Heart left ventricle (tissue), 16 donors: ENCODE measurements at places on chromosomes 4 and X. TPM values are rescaled to one million over a fixed set of nuclear protein-coding genes. Genes with fewer than 3 reads are reported as not detected.

GRCh38 chr4:52259978-52260377 lies 208.9 kb downstream of the SPATA18 start:
- no peak for DNase-seq

OTUD6A gene
- not detected for total RNA-seq

DNA sequence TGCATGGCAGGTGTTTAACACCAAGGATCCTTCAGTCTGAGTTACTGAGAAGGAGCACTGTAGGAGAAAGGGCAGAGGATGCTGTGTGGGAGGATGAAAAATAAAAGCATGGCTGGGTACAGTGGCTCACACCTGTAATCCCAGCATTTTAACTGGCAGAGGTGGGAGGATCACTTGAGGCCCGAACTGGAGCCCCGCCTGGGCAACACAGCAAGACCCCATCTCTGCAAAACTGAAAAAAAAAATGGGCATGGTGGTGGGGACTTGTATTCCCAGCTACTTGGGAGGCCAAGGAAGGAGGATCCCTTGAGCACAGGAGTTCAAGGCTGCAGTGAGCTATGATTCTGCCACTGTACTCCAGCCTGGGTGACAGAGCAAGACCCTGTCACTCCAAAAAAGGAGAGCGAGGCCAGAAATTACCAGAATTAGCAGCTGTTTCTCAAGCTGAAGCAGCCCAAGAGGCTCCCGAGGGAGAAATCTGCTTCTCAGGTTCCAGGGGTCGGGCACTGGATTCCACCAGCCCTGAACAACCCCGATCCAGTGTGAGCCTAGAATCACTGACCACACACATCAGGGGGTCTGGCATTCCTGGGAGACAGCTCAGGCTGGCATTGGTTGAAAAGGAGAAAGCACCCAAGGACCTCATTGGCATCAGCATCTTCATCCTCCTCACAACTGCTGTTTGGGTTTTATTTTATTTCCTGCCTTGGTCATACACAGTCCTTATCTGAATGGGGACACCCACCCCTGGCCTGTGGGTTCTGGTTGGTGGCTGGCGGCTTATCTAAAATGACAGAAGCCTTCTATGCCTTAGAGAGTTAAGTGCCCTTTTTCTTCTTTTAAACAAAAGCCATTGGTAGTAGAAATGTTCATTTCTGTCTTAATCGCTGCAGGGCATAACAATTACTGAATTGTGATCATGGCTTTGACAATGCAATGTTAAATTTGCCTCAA lies 66.3 kb upstream of the TRIM2 start:
- DNase-seq: no peak

- no peak for DNase-seq
These were observed 18.3 kb downstream of the MAGED2 start for GRCh38 chrX:54825716-54826438.

GRCh38 chr4:127730142-127730913 lies at the start of gene SLC25A31:
Gene SLC25A31 (plus strand): TSS chr4:127730400. CDS start chr4:127730546, 146 bp downstream.
- no peak for DNase-seq

DNA sequence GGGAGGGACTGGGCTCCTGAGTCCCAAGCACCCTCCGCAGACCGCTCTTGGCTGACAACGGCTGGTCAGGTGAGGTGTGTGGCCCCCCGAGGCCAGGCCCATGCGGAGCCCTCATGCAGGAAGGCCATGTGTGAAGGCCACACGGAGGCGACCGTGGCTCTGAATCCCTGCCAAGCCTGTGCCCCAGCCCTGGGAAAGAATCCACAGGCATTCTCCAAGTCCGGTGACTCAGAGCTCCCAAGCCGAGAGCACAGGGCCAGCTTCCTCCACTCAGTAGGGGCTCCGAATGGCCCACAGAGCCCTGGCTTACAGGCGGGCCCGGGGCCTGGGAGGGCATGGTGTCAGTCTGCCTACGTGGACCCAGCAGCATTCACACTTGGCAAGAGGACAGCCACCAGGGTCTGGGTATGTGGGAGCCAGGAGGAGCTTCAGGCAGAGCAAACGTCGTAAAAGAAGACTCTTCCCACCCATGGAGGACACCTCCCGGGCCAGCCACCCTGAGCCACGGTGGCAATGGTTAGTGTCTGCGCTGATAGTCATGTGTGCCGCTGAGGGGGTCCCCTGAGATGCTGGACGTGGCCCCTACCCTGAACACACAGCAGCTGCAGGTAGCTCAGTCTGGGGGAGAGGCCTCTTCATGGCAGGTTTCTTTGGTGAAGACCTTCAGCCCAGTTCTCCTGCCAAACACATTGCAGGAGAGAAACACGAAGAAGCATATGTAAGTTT lies 105.7 kb downstream of the PSAPL1 start:
- DNase-seq: peak; percentile 61

DNA sequence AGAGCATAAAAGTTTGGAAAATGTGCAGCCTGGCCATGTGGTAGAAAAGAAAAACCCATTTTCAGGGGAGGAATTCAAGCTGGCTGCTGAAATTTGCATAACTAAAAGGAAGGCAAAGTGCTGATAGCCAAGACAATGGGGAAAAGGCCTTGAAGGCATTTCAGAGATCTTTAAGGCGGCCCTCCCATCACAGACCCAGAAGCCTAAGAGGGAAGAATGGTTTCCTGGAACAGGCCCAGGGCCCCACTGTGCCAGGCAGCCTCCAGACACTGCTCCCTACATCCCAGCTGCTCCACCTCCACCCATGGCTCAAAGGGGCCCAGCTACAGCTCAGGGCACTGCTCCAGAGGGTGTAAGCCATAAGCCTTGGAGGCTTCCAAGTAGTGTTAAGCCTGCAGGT lies 158.0 kb upstream of the PRDX4 start:
- DNase-seq: no peak

- DNase-seq: no peak
These were observed 13.7 kb upstream of the KLHL5 start for GRCh38 chr4:39048311-39048710.

- DNase-seq: no peak
These were observed 18.5 kb downstream of the ADRA2C start for GRCh38 chr4:3784454-3785291.

PWWP3B gene
- 5.4 TPM for total RNA-seq

EDA2R gene
- total RNA-seq: 1.2 TPM

C4orf50 gene
- not detected for total RNA-seq

DCLK2 gene
- total RNA-seq: 14.7 TPM

HTR2C gene
- total RNA-seq: not detected

DNA sequence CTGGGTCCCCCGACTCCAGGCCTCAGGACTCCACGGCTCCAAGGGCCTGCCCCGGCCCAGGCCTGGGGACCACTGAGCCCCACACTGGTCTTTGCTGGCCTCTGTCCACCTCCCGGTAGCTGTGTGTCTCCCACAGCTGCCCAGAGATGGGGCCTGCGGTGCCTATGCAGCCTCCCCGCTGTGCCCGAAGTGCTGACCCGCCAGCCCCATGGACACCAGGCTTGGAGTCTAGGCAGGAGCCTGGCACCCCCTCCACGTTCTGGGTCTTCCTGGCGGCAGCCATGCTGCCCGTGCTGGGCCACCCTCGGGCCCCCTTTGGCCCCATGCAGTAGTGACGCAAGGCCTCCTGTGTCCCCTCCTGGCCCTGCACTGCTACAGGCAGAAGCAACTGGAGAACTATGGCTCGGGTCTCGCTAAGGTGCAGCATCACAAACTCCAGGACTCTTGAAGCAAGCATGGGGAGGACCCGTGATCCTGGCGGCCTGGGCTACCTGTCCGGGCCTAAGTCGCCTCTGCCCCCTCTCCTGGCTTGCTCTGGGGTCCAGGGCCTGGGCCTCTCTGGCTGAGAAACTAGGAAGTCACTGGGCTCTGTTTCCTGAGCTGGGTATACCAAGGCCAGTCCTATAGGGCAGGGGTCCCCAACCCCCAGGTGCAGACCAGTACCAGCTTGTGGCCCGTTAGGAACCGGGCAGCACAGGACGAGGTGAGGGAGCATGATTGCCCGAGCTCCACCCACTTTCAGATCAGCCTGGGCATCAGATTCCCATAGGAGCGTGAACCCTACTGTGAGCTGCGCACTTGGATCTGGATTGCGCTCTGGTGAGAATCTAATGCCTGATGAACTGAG lies 917 bp downstream of the MYL5 start:
- no peak for DNase-seq

GRCh38 chr4:170336238-170336775 lies 246.6 kb upstream of the AADAT start:
- no peak for DNase-seq

DNA sequence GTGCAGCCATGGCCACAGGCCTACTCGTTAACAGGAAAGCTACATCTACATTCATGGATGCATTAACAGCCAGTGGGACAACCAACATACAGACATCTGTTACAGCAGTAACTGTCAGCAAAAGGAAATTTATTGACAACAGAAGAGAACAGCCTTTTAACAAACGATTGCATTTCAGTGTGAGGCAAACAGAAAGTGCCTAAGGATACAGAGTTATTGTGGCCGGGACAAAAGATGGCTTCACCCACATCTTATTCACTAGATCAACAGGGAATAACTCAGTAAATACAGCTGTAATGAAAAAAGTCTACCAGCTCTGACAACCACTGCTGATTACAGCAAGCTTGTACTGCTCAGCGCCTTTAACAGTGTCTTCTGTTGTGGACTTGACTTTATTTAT lies 61.5 kb upstream of the TBL1X start:
- DNase-seq: no peak

DNA sequence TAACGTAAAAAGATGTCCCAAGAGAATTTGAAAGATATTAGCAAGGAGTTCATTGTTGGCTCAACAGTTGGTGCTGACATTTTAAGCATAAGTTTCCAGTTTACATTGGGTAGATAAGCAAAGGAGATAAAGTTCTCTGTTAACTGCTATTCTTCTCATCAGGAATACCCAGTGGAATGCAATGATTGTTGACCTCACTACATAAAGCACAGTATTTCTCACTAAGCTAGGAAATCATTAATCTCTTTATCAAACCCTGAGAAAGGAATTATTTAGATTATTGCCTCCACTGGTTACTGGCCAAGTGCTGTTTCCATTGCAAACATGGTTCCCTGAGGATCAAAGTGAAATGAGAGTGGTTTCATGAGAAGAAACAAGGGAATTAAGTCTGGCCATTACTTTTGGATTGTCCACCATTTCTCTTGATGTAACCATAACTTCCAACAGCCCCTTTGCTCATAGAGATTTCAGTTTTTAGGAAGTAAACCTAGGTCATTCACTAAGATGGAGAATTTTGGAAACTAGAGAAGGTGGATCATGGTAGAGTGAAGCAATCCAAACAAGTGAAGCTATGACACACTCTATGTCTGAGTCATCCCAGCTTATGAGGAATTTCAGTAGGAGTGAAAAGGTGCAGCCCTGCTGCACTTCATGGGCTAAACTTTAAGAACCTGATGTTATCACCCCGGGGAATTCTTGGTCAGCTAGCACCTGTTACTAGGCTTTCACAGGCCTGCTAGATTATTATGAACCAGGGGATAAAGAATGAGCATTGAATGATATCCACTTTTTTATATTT lies 163.4 kb downstream of the AREG start:
- no peak for DNase-seq

DNA sequence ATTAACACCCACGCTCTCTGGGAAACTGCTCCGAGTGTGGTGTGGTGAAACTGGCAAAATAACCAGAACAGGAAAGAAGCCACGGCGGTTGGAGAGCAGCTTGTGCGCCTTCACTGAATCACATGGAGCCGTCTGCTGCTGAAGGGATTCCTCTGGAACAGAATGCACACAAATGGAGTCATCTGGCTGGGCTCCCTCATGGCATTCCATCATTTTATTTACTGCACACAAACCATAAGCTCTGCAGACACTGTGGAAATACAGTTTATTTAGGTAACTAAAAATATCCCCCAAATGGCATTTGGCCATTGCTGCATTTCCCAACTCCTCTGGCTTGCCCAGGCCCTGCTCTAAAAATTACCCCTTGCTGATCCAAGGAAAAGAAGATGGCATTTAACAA lies 187.0 kb upstream of the S100G start:
- DNase-seq: no peak

GRCh38 chrX:7330556-7330955 lies 182.6 kb upstream of the PUDP start:
- no peak for DNase-seq

DNA sequence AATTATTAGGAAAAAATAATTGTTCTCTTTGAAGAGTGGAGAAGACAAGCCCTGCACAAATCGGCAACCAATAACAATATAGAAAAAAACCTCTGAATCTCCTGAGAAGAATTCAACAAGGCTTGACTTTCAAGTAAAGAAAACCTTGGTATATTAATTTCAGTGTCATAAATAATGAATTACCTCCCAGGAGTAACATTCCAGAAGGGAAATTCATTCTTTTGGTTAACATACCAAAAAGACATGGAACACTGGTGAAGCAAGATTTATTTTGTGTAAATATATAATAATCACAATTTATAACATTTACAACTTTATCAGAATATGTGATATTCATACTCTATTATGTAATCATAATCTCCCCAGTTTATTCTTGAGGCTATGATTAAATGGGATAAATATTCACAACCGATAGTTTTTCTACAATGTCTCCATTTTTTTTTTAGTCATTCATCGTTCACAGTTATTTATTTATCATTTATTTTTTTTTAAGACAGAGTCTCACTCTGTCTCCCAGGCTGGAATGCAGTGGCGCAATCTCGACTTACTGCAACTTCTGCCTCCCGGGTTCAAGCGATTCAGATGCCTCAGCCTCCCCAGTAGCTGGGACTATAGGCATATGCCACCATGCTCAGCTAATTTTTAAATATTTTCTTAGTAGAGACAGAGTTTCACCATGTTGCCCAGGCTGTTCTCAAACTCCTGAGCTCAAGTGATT lies 53.0 kb upstream of the RPS6KA6 start:
- DNase-seq: no peak
